ENCODE measurements at places on chromosomes 16 and 17.

GRCh38 chr16:68086860-68087268, 1.7 kb downstream of the NFATC3 start:
- DNase-seq = no peak

DNA sequence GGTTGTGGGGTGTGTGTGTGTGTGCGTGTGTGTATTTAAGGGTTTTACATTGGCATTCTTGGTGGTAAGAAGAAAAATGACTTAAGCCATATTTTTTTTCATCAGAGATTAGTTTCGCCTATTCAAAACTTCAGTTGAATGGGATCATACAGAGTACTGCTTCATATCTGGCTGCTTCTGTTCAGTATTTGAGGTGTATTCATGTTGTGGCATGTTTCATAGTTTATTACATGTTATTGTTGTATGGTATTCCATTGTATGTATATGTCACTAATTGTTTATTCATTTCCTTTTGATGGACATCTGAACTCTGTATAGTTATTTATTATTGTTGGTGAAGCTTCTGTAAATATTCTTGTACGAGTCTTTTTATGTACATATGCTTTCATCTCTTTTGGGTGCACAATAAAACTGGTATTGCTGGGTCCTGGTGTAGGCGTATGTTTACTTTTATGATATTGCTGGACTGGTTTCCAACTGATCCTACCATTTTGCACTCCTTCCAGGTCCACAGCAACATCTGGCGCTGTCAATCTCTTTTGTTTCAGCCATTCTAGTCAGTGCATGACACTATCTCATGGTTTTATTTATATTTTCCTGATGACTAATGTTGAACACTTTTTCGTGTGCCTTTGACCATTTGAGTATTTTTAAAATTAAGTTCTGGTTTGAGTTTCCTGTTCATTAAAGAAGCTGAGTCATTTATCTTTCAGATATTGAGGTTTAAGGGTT, 77.4 kb upstream of the MAF start:
- DNase-seq = no peak

DNA sequence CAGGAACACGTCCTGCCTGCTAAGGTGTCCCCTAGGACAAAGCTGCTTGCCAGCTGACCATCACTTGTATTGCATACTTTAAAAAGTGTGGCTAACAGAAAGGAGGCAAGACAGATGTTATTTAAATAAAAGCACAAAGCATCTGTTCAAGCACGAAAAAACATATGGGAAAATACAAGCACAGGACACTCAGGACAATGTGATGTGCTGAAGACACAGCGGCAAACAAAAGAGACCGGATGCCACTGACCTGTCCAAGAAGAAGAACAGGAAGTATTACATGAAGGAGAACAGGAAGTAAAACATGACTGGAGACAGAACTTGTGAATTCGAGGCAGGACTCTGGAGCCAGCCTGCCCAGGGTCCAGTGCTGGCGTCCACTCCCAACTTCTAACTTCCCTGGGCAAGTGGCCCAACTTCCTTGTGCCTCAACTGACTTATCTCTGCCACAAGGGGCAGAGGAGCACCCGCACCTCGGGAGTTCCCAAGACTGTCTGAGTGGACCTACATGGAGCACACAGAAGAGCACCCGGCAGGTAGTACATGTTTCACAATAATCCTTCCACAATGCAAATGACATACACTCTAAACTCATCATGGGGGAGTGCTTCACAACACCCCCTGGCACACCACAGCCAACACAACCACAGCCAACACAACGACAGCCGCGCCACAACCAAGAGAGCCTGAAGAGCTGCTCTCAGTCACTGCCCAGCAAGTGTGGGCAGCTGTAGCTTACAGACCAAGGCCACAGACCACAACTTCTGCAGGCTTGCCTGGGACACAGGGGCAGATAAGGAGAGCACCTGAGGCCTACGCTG, 36.6 kb downstream of the ANKRD11 start:
- no peak for DNase-seq

DNA sequence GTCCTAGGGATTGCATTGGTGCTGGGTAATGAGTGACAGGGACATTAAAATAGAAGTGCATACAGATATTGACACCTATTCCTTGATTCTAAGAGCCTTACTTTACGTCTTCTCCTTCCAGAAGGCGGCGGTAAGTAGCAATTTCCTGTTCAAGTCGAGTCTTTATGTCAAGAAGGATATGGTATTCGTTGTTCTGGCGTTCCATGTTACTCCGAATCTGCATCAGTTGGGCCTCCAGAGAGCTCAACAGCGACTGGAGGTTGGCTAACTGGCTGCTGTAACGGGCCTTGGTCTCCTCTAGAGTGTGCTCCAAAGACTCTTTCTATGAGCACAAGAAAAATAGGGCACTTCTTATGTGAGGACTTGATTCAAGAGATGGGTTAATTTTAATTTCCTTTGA, 7.0 kb downstream of the KRT20 start:
- no peak for DNase-seq

DNA sequence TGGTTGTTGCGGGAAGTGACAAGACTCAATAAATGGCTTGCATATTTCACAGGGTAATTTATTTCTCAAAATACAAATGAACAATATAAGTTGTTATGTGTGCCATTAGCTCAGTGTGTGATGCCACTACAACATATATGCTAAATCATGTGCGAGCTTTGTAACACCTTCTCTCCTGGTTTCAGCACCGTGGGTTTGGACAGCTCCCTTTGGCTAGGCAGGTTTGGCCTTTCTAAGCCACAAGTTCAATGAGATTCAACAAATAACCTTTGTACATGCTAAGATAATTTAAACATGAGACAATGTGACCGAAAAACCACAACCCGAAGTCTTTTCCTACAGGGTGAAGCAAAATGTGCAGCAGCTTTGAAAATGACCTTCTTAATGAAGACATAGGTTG, 563.9 kb downstream of the TMEM114 start:
- DNase-seq = no peak

DNA sequence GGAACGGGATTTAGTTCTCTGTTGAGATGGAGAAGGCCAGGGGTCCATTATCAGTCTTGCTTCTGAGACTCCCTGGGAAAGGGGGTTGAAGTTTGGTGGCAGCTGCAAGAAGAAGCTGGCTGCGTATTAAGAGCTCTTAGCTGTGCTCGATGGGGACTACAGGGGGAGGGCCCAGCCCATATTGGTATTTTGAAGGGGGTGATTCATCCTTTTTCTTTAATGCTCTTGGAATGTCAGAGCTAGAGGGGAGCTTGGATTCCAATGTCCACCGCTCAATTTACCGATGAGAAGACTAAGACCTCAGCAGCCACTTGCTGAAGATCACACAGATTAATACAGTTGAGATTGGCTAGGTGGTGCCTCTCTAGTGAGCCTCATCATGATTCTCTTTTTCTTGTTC, 5.0 kb downstream of the NOG start:
- DNase-seq = no peak

- no peak for DNase-seq
Observed at GRCh38 chr17:63495491-63495890, 18.6 kb downstream of the ACE start.

DNA sequence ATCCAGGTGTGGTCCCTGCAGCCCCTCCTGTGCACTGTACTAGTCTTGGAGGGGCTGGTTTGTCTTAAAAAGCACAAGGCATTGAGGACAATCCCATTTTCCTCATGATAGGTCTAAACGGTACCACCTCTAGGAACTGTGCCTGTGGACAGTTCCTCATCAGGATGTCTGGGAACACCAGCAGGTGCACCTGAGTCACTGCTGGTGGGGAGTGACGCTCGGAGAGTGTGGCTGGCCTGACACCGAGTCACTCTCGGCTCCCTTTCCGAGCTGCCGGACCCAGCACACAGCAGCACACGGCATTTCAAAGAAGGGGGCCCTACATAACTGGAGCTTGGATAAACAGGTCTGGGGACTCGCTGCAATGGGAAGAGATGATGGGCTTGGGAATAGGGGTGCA, 25.6 kb downstream of the LRRC75A start:
- no peak for DNase-seq

- no peak for DNase-seq
Observed at GRCh38 chr17:82434216-82434565, 15.8 kb upstream of the OGFOD3 start.

DNA sequence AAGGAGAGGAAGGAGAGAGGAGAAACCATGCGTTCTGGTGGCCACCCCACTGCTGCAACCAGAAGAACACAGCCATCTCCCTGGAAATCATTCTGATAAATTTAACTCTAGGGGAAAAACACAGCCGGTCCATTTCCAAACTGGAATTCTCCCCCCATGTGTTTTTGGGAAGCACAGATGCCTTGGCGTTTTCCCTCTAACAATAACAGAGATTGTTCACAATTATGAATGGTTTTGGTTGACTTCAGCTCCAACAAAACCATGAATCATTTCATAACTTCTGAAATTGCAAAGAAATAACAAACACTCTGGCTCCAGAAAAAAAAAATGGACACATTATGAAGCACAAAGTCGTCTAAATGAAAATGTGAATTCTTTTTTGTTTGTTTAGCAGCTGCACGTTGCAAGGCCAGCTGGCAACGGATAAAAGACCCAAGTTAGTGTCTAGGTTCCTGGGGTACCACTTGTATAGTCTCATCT, 46.2 kb downstream of the GNAO1 start:
- DNase-seq = no peak

DNA sequence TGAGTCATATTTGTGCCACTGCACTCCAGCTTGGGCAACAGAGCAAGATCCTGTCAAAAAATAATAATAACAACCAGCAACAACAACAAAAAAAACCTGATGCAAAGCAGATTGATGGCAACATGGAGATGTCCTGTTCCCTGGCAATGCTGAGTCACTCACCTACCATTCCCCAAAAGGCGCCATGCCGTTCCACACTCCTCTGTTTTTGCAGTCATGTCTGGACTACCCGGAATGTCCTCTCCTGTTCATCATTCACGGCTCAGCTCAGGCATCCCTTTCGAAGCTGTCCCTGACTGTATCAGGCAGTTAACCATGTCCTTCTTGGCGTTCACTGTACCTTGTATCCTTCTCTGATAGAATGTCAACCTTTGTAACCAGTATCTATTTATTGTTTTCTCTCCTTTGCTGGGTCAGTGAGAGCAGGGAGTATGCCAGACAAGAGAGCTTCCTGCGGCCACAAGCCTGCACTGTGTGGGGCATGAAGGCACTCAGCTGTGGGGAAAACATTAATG, 147.7 kb downstream of the ABCC12 start:
- DNase-seq = no peak

DNA sequence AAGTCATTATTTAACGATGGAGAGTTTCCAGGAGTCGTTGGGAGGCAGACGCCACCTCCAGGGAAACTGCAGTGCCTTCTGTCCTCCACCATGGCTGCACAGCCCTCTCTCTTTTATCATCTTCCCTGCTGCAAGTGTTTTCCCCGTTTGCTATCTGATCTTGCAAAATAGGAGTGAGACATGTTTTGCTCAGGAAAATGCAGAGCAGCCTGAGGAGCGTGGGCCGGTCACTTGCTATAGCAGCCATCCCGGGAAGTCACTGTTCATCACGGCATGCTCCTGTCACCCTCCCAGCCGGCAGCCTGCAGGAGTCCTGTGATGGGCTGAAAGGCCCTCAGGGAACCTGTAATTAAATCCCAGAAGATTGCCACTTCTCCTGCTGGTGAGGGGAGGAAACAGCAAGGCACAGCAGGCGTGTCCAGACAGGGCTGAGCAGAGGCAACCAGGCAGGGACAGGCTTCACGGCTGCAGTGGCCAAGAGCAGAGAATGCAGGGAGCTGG, 143.1 kb downstream of the GSG1L start:
- no peak for DNase-seq

- DNase-seq = no peak
Observed at GRCh38 chr16:77273815-77274214, 74.6 kb downstream of the SYCE1L start.

DNA sequence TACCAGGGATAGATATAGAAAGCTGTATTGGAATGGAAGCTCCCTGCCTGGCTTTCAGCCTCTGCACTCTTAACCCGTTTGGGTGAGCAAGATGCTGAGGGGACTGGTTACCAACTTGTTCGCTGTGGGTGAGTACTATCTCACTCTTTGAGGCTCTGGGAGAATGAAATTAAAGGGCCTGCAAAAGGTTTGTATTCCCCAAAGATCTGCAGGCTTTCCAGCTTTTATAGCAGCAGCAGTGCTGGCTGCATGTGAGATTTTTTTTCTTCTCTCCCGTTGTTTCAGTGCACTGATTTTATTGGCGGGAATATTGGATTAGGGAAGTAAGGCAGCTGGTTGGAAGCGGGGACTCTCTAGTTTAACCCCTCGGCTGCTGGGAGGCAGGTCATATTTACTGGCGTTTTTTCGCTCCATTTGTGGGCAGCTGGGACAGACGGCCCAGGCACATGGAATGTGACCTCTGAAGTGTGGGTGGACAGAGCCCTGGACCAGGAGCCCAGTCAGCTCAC, 30.9 kb downstream of the C17orf75 start:
- no peak for DNase-seq

GRCh38 chr16:90022209-90023077, 3.2 kb upstream of the DBNDD1 start:
- DNase-seq = peak; percentile 89

DNA sequence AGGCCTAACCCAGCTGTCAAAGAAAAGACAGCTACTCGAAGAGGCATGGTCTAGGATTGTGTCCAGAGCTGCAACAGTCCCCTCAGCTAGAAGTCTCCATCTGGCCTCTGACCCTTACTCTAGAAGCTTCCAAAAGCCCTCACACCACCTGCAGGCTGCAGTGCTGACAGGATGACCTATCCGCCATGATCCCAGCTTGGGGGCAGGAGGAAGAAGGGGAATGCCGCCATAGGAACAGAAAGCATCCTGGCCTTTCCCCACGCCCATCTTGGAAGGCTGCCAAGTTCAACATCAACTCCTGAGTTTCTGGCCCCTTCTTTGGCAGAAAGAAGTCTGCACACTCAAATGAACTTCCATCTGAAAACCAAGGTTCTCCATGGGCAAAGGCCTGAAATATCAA, 3.1 kb upstream of the KRT36 start:
- no peak for DNase-seq

Measured in activated naive CD8-positive, alpha-beta T cell treated with anti-CD3 and anti-CD28 coated beads for 36 hours (primary cell).